SJSA1 (cell line): ENCODE measurements at places on chromosomes 1 and 21. TPM values are rescaled to one million over a fixed set of nuclear protein-coding genes. Genes with fewer than 3 reads are reported as not detected.

MROH9 gene
- total RNA-seq = not detected in 2 replicates

NUF2 gene
- 59.9 and 71.8 TPM in 2 replicates for total RNA-seq

C4BPA gene
- total RNA-seq = not detected in 2 replicates

COL9A2 gene
- total RNA-seq = 0.06 and 0.39 TPM in 2 replicates

RAB42 gene
- 1.1 and 6.1 TPM in 2 replicates for total RNA-seq

RRP1 gene
- total RNA-seq = 29.2 and 30.4 TPM in 2 replicates

TSTD1 gene
- total RNA-seq = 3.1 TPM in 1 of 2 replicates, not detected in the other

TNFRSF14 gene
- 8.1 and 22.2 TPM in 2 replicates for total RNA-seq

RGS5 gene
- 1.9 and 7.8 TPM in 2 replicates for total RNA-seq

VWA1 gene
- 0.31 and 1.0 TPM in 2 replicates for total RNA-seq

ASTN1 gene
- total RNA-seq = 0.06 and 0.13 TPM in 2 replicates

SPATA1 gene
- total RNA-seq = 0.06 and 0.74 TPM in 2 replicates

GRCh38 chr1:110707232-110707631 is 32.5 kb upstream of the KCNA3 start:
- DNase-seq = no peak
- H3K4me1 ChIP-seq = no peaks in the 10 kb centered on the region
- H3K36me3 ChIP-seq = no peaks in the 10 kb centered on the region
- H3K27me3 ChIP-seq = no peaks in the 10 kb centered on the region
- no peak overlapping the region for H3K4me3 ChIP-seq

DNA sequence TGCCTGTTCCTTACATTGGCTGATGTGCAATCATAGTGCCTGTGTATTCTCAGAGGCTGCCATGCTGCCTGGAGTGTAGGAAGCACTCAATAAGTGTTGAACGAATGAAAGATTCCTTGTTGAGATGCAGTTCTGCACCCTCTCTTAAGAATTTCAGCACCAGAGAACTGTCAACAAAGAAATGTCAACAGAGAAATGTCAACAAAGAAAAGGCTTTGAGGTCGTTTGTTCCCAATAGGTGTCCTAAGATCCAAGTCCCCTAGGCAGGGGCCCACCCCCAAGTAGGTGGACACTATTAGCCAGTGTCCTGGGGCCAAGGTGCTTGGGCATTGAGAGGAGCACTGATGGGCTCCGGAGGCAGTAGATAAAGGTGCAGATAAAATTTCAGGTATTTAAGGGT is 12.6 kb downstream of the KCND3 start:
- DNase-seq = no peak
- H3K27ac ChIP-seq = no peak overlapping the region
- no peaks in the 10 kb centered on the region for H3K36me3 ChIP-seq
- no peak overlapping the region for H3K4me3 ChIP-seq
- no peaks in the 10 kb centered on the region for H3K4me1 ChIP-seq
- peaks cover 2% of the 10 kb centered on the region; the same call in 1 of the 2 replicates for H3K27me3 ChIP-seq

- H3K27me3 ChIP-seq = no peaks in the 10 kb centered on the region
- H3K4me3 ChIP-seq = no peak overlapping the region
- H3K27ac ChIP-seq = no peak overlapping the region
- DNase-seq = no peak
Observed at GRCh38 chr1:162992945-162993344, 76.2 kb upstream of the RGS4 start.

GRCh38 chr1:54354899-54355298 is 51.3 kb downstream of the SSBP3 start:
- H3K4me1 ChIP-seq = peaks cover 53% of the 10 kb centered on the region
- no peak for DNase-seq
- no peak overlapping the region for H3K27ac ChIP-seq
- H3K4me3 ChIP-seq = no peak overlapping the region

- no peaks in the 10 kb centered on the region for H3K27me3 ChIP-seq
- H3K4me1 ChIP-seq = 0 out of 2 replicates have a peak, but pooled peaks cover 3% of the 10 kb centered on the region
- H3K4me3 ChIP-seq = no peak overlapping the region
- H3K27ac ChIP-seq = no peak overlapping the region
Observed at GRCh38 chr1:224212618-224213061, 29.6 kb downstream of the DEGS1 start.

DNA sequence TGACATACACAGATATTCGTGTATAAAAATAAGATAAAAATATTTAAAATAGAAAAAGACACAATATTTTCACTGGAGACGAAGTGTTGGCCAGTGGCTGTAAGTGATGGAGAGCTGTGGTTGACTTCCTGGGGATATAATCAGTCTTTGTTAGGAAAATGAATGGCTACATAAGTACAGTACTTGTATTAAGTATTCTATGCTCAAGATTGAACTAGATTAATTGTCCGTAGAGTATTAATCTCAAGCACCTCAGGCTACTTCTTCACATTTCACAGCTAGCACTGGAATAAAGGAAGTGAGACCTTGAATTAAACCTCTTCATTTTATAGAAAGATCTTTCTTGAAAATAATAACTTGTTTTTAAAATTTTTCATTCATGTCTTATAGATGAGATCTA is 39.0 kb upstream of the RGS5 start:
- H3K27ac ChIP-seq = no peak overlapping the region
- no peak overlapping the region for H3K4me3 ChIP-seq
- no peaks in the 10 kb centered on the region; the same call in 1 of the 2 replicates for H3K4me1 ChIP-seq
- peaks cover 4% of the 10 kb centered on the region; the same call in 1 of the 2 replicates for H3K27me3 ChIP-seq
- no peaks in the 10 kb centered on the region for H3K36me3 ChIP-seq
- no peak for DNase-seq

- H3K4me1 ChIP-seq = peaks cover 18% of the 10 kb centered on the region
- no peaks in the 10 kb centered on the region for H3K36me3 ChIP-seq
- H3K4me3 ChIP-seq = no peak overlapping the region
- peak; percentile 38 for DNase-seq
Observed at GRCh38 chr1:245894843-245895242, 612.2 kb downstream of the SMYD3 start.

GRCh38 chr1:152141971-152142584 is 16.9 kb downstream of the RPTN start:
- no peak overlapping the region for H3K27ac ChIP-seq
- peaks cover 8% of the 10 kb centered on the region; the same call in 1 of the 2 replicates for H3K27me3 ChIP-seq
- H3K36me3 ChIP-seq = no peaks in the 10 kb centered on the region
- no peak overlapping the region for H3K4me3 ChIP-seq
- DNase-seq = peak; percentile 55
- H3K4me1 ChIP-seq = no peaks in the 10 kb centered on the region

DNA sequence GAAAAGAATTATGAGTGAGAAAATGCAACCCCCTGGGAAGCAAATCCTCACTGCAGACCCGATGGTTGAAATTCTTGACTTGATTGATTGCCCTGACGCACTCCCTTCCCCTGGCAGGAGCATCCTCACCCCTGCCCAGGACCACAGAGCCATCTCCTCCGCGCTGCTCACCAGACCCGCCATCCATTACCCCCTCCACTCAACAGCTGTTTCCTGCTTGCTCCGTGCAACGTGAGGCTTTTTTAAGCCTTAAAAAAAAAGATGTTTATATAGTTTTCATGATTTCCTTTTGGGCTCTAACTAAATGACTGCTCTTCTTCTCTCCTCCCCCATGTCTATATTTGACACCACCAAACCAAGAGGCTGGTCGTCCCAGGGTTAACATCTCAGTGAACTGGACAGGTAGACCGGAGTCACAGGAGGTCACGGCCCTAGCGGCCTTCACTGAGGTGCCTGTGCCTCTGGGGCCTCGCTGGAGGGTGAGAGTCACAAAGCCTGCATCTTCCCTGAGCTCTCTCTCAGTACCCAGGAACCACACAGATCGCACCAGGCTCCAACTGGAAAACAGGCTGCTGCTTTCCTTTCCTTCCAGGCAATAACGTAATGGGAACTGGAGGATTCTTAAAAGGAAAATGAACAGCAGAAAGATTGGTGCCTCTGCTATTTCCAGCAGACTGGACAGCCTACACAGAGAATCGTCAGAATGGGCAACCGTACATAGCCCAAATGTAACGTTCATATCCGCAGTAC is 49.8 kb downstream of the ZBTB18 start:
- DNase-seq = no peak
- H3K4me1 ChIP-seq = peaks cover 47% of the 10 kb centered on the region
- no peaks in the 10 kb centered on the region for H3K36me3 ChIP-seq
- no peaks in the 10 kb centered on the region for H3K27me3 ChIP-seq

- H3K4me3 ChIP-seq = no peak overlapping the region
- H3K36me3 ChIP-seq = no peaks in the 10 kb centered on the region
- peaks cover 5% of the 10 kb centered on the region for H3K4me1 ChIP-seq
Observed at GRCh38 chr1:176515310-176515709, 52.3 kb downstream of the PAPPA2 start.

DNA sequence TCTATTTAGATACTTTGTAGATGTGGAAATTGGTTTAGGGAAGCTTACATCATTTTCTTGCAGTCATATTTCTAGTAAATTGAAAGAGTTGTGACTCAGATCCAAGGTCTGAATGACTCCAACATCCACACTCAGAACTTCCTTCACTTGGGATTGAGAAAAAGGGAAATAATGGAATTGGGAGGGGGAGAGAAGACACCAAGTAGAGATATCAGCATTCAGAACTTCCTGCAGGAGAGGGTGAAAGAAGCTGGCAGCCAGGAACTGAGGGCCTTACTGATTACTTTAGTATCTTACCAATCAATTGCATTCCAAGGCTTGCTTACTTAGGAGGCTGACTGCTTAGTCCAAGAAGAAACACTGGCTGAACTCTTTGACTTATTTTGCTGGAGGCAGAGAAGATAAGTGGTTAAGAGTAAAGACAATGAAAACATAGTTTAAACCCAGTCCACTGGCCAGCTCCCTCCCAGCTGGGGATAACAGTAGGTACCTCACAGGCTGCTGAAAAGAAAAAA is 21.7 kb downstream of the APP start:
- peak overlapping the region; percentile 63 for H3K27ac ChIP-seq
- H3K27me3 ChIP-seq = no peaks in the 10 kb centered on the region
- H3K36me3 ChIP-seq = peaks cover 6% of the 10 kb centered on the region
- no peak overlapping the region for H3K4me3 ChIP-seq

DNA sequence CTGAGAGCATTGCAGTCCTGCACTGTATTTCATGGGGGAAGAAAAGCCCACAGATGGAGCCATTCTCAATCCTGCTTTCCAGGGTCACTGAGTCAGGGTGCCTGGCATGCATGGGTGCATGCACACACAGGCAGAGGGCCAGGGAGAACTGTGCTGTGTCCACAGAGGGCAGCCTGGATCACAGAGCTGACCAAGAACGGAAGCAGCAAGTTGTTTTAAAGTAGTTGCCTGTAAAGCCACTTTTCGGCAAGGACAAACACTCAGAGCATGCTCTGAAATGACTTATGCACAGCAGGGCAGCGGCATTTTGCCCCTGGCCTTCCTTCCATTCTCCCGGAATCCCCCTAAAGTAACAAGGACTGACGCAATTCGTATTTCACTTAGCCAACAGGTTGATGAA is 3.6 kb downstream of the ERG start:
- no peak overlapping the region for H3K27ac ChIP-seq
- H3K36me3 ChIP-seq = no peaks in the 10 kb centered on the region
- DNase-seq = no peak

DNA sequence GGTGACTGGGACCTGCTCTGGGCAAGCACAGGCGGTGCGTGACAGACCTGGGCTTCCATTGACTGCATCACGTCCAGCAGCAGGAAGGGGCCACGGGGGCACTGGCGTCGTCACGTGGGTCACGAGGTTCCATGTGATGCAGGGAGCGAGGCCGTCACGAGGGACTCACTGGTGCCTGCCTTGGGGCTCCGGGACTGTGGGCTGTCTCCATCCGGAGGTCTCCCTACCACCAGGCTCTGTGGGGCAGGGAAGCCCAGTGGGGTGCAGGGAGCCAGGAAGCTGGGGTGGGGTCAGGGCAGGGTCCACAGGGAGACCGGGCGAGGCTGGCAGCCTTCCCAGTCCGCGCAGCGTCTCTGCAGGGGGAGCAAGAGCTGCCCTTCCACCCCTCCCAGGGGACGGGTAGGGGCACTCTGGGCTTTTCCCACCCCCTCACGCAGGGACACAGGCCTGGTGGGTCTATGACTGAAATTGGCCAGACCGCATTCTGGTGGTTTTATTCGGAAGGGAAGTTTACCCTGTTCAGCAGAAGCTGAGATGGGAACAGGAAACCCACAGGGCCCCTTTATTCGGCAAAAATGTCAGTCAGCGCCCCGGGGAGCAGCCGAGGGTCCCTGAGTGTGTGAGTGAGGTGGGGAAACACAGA is 416 bp upstream of the TNFRSF14 start:
- H3K27ac ChIP-seq = peak overlapping the region; percentile 46
- no peaks in the 10 kb centered on the region for H3K36me3 ChIP-seq
- no peak for DNase-seq
- peaks cover 14% of the 10 kb centered on the region for H3K4me1 ChIP-seq
- H3K27me3 ChIP-seq = no peaks in the 10 kb centered on the region

- H3K4me1 ChIP-seq = peaks cover 41% of the 10 kb centered on the region
- peak overlapping the region; percentile 26 for H3K4me3 ChIP-seq
- no peaks in the 10 kb centered on the region for H3K27me3 ChIP-seq
- peak; percentile 95 for DNase-seq
Observed at GRCh38 chr1:66563094-66563800, 29.3 kb downstream of the SGIP1 start.

DNA sequence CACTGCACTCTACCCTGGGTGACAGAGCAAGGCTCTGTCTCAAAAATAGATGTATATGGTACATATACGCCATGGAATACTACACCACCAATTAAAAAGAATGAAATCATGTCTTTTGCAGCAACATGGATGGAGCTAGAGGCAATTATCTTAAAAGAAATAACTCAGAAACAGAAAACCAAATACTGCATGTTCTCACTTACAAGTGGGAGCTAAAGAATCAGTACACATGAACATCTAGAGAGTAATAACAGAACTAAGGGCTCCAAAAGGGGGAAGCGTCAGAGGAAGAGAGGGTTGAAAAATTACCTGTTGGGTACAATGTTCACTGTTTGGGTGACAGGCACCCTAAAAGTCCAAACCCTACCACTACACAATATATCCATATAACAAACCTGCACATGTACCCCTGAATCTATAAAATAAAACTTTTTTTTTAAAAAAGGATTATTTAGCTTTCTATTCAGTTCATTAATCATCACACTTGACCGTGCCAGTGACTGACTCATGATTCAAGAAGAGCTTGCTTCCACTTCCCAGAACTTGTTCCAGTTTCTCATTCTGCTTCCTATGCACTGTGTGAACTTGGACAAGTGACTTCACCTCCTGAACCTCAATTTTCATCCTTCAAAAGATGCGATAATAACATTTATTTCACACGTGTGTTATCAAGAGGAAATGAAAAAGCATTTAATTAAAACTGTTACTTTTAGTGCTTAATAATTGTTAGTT is 109.6 kb downstream of the PLPP3 start:
- no peak overlapping the region for H3K27ac ChIP-seq
- no peaks in the 10 kb centered on the region for H3K27me3 ChIP-seq
- H3K4me3 ChIP-seq = no peak overlapping the region
- no peaks in the 10 kb centered on the region for H3K4me1 ChIP-seq
- no peaks in the 10 kb centered on the region for H3K36me3 ChIP-seq
- no peak for DNase-seq

GRCh38 chr1:3372317-3372716 is 82.1 kb upstream of the ARHGEF16 start:
- H3K27me3 ChIP-seq = no peaks in the 10 kb centered on the region
- no peaks in the 10 kb centered on the region for H3K4me1 ChIP-seq
- H3K27ac ChIP-seq = no peak overlapping the region
- H3K4me3 ChIP-seq = no peak overlapping the region
- no peak for DNase-seq

DNA sequence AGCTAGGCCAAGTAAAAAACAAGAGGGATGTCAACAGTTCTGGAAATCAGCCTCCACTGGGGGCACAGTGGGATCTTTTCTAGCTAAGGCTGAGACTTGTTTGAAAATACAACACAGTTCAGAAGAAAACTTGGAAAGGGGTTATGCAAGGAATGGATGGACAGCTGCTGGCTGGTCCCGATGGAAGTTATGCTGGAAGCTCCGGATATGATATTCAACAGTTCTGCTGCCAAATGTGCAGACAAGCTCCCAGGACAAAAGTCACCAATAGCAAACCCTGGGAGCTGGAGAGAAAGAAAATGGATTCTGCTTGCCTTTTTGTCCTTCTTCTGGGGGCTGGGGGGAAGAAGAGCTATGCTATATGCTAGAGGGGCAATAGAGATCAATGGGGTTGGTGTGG is 14.3 kb downstream of the LMX1A start:
- H3K36me3 ChIP-seq = no peaks in the 10 kb centered on the region
- no peaks in the 10 kb centered on the region for H3K4me1 ChIP-seq
- no peak overlapping the region for H3K27ac ChIP-seq
